Body of pancreas (tissue), 4 donors: ENCODE measurements at places on chromosomes 3 and 15. TPM values are rescaled to one million over a fixed set of nuclear protein-coding genes. Genes with fewer than 3 reads are reported as not detected.

GRCh38 chr3:81643721-81644120 lies 117.7 kb downstream of the GBE1 start:
- H3K4me1 ChIP-seq = no peaks in the 10 kb centered on the region
- H3K27me3 ChIP-seq = no peaks in the 10 kb centered on the region
- H3K27ac ChIP-seq = no peak overlapping the region
- no peak for DNase-seq
- no peaks in the 10 kb centered on the region for H3K36me3 ChIP-seq

GRCh38 chr3:197561926-197562325 lies 6.2 kb upstream of the BDH1 start:
- H3K4me3 ChIP-seq = no peak overlapping the region
- H3K27me3 ChIP-seq = no peaks in the 10 kb centered on the region
- DNase-seq = no peak
- no peak overlapping the region for H3K27ac ChIP-seq

- H3K4me3 ChIP-seq = no peak overlapping the region
- no peaks in the 10 kb centered on the region for H3K4me1 ChIP-seq
- no peak for DNase-seq
These were observed 8.6 kb downstream of the PARP9 start for GRCh38 chr3:122555275-122556071.

Gene LTK
- not detected for total RNA-seq
